ENCODE measurements at places on chromosomes 11 and 22.

GRCh38 chr11:122159173-122159721 lies 43.2 kb upstream of the BLID start:
- DNase-seq, result no peak

DNA sequence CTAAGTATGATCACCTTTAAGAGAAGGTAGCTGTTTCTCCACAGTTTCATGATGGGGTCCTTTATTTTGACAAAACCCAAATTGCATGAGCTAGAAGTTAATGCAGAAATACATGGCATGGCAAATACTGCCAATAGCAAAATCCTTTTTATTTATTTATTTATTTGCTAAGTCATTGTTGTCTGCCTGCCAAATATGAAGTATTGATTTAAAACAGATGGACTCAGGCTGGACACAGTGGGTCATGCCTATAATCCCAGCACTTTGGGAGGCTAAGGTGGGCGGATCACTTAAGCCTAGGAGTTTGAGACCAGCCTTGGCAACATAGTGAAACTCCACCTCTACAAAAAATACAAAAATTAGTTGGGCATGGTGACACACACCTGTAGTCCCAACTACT lies 52.4 kb downstream of the LARGE2 start:
- DNase-seq, result no peak

DNA sequence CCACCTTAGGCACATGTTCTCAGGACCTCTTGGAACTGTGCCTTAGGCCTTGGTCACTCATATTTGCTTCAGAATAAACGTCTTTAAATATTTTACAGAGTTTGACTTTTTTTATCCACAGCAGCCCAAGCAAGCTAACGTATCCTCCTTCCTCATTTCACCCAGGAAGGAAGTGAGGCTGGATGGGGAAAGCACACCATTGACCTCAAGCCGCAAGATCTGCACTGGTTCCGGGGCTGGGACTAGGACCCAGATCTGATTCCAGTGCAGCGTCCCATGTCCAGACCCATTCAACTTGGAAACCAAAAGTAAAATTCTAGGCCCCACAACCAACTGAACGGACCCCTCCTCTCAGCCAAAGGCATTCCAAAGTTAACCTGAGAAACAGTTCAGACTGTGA lies 2.4 kb upstream of the LGALS12 start:
- peak; percentile 36 for DNase-seq

DNA sequence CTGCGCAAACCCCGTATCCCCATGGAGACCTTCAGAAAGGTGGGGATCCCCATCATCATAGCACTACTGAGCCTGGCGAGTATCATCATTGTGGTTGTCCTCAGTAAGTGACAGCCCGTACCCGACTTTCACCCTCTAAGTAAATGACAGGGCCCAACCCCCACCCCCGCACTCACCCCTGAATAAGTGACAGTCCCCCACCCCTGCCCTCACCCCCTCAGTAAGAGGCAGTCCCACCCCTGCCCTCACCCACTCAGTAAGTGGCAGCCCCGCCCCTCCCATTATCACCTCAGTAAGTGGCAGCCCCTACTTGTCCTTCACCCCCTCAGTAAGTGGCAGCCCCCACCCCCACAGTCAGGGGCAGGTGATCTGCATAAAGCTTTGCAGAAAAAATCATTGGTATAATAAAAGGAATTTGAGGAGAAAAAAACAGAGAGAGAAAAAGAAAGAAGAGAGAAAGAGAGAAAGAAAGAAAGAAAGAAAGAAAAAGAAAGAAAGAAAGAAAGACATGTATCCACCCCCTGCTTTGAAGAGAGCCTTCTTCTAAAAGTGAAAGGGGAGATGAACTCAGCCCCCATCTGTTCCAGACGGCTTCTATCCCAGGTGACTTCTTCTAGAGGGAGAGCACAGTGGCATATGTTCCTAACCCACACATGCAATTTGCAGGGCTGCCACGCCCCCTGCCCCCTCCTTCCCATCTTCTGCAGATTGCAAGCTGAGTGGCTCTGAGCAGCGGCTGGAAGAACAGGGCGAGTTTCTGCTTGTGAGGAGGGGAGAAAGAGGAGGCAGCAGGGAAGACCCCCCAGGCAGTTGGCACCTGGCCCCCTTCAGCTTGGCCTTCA lies 12.5 kb upstream of the SMIM35 start:
- no peak for DNase-seq

DNA sequence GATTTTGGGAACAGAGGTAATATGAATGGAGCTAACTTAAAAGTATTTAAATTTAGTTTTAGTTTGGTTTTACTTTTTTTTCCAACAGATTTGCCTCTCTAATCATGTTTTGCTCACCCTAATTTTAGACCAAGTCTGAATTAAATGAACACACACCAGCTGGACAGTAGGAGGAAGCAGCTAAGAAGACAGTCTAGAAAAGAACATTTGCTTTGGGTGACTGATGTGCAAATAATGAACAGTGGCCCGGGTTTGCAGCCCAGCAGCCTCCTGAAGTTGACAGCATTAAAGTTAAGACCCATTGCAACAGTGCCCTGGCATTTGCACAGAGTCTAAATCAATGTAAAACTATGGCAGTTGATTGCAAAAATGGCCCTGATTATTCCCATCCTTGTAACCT lies 66.4 kb upstream of the SORL1 start:
- DNase-seq, result no peak

DNA sequence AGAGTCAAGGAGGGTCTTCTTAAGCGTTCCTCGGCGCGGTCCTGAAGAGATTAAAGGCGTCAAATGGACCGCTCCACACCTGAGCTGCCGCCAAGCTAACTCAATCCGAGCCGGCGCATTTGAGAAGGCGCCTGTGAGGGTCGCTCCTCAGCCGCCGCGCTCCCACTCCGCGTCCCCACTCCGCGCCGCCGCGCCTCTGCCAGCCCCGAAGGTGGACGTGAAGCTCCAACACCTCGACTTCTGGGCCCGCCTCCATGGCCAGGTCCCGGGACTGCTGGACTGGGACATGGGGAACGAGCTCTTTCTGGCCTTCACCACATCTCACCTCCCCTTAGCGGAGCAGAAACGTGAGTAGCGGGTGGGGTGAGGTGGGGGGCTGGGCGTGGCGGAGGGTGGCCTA lies at the start of gene FOXR1:
TSS of gene FOXR1 (plus strand) at position 116 of the 400 bp plus-strand sequence. CDS start at position 287, 171 bp downstream.
- no peak for DNase-seq

DNA sequence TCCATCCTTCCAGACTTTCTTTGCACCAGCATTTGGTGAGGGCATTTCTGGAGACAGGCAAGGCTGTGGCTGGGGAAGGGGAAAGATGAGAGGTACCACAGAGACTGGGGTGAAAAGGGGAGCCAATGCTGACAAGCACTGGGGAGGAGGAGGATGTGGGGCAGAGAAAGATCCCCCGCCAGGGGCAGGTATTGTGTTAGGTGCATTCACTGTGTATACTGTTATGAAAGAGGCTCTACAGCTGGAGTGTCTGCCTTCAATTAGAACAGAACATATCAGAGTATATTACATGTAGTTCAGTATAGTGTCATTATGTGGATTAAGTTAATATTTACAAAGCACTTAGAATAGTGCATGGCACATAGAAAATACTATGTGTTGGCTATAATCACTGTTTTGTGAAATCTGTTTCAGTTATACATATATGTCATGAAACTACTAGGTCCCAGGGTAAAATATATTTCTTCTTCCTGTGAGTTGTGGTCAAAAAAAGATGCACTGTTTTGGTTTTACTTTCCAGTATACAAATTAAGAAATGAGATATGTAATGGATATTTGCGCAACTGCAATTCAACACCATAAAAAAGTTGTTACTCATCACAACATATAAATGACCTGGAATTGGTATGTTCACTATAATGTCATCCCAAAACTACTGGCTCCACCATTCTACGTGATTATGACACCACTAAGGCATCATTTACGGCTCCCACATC lies 8.4 kb downstream of the MSANTD2 start:
- no peak for DNase-seq

GRCh38 chr11:117084992-117085391 lies 13.2 kb downstream of the SIK3 start:
- DNase-seq, result no peak

DNA sequence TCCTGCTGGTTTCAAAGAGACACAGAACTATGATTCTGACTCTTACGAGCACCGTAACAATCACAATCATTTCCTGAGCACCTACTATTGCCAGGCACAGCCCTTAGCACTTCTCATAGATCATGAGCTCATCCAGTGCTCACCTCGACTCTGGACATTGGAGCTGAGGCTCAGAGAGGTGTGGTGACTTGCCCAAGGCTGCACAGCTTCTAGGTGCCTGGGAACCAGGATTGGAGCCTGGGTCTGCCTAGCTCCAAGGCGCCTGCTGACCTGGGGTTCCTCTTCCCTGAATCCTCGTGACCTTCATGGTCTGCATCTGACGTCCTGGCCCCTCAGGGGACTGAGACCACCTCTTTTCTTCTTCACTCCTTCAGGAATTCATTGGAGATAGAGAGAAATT lies 50.6 kb upstream of the CRYBB3 start:
- no peak for DNase-seq

GRCh38 chr11:26572770-26573402 lies 823 bp upstream of the MUC15 start:
- DNase-seq, result no peak

- DNase-seq, result peak; percentile 59
Measured at GRCh38 chr22:49825944-49826602, 1.6 kb downstream of the BRD1 start.

- DNase-seq, result no peak
Measured at GRCh38 chr11:82732348-82732733, 1.3 kb downstream of the FAM181B start.

DNA sequence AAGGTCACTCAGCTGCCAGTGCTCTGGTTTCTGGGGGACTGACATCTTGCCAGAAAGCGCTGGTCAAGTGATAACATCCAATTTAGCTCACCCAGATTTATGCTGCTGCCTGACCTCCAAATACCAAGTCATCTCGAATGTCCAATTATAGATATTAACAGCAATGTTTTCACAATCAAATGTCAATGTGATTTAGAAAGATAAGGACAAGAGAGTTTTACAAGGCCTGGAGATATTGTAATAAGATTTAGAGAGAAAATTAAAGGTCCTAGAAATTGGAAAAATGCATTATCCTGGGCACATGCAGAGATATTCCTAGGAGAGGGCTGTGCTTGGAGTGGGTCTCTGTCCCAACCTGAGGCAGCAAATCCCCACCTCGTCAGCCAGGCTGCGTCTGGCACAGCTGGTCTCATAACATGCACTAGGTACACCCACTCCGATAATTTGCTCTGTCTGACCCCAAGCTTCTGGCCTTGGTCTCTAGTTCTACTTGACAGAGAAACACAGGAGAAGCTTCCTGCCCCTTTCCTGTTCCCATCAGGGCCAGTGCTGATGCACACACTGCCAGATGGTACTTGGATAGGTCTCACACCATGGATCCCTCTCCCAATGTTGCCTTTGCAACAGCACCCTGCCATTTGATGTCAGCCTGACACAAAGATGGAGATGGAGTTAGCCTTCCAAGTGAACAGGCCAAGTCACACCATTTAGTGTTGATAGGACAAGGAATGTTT lies 28.6 kb downstream of the USH1C start:
- DNase-seq, result no peak

DNA sequence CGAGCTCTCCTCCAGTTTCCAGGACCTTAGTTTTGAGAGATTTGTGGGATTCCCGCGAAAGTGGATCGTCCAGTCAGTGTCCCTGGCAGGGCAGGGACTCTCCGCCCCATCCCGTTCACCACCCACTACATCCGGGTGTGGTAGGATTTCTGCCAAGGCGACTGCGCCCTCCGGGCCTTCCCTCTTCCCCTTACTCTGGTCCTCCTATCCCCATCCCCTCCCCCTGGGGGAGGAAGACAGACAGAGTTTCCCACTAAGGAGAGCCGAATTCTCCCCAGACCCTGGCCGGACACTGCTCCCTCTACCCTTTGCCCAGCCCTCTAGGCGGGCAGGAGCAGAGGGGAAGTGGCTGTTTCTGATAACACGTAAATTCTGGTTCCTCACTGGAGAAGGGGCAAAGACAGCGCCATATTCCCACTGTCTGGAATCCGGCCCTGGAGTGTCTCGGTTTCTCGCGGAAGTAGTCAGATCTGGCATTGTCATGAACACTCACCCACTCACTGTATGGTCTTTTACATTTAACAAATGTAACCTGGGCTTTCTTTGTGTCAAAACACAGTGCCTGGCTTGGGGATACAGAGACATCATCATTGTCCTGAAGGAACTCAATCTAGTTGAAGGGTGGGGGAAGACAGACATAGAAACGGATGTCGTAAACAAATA lies 1.1 kb upstream of the NECTIN1 start:
- DNase-seq, result no peak

DNA sequence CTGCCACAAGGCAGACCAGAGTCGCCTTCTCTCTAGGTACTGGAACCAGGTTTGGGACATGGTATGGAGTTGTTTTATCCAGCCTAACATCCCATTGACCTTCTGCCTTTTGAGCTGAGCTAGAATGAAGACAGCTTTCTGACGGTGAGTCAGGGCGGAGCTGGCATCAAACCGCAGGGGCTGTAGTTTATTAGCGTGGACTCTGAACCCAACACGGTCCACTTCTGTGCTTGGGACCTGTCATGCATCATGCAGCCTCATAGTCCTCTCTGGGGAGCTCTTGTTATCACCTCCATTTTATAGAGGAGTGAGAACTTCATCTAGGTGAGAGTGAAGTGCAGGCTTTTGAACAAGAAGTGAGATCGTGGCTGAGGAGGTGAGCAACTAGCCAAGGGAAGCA lies 8.3 kb downstream of the GAL3ST1 start:
- DNase-seq, result no peak

DNA sequence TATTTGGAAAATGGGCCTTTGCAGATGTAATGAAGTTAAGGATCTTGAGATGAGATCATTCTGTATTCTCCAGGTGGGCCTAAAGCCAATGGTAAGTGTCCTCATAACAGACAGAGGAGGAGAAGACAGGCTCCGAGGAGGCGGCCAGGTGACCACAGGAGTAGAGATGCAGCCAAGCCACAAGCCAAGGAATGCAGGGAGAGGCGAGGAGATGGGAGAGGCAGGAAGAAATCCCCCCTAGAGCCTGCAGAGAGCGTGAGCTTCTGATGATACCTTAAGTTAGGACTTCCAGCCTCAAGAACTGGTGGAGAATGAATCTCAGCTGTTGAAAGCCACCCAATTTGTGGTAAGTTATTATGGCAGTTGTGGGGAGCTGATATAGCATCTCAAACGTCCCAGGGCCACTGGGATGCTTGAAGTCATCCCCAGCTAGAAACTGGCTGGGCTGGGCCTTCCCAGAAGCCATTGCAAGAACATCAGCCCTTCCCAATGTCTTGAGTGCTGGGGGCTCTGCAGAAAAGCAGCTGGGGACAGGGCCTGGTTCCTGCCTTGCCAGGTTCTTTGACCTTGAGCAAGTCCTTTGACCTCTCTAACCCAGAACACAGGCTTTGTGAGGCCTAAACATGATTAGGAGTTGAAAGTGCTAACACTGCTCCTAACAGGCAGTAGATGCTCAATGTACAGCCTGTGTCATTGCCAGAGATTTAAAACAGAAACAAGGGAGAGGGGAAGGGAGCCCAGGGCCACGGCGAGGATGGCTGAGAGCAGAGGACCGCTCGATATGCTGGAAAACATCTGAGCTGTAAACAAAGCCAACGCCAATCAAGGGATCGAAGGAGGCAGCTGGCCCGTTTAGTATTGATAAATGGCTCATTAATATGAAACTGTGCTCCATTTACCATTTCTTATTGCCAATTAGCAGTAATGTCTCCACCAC lies 632.3 kb downstream of the TBC1D22A start:
- no peak for DNase-seq

- peak; percentile 63 for DNase-seq
Measured at GRCh38 chr22:50304528-50305392, 2.7 kb downstream of the PLXNB2 start.

- no peak for DNase-seq
Measured at GRCh38 chr11:133931449-133932060, 25.2 kb downstream of the IGSF9B start.

GRCh38 chr22:44935724-44936123 lies 74.1 kb downstream of the PHF21B start:
- DNase-seq, result no peak

- DNase-seq, result no peak
Measured at GRCh38 chr11:94786264-94787126, 18.3 kb downstream of the AMOTL1 start.

Data from CD4-positive, alpha-beta T cell treated with Interferon gamma for 1 hour (primary cell).